ENCODE measurements at places on chromosomes 11 and 22.

DNA sequence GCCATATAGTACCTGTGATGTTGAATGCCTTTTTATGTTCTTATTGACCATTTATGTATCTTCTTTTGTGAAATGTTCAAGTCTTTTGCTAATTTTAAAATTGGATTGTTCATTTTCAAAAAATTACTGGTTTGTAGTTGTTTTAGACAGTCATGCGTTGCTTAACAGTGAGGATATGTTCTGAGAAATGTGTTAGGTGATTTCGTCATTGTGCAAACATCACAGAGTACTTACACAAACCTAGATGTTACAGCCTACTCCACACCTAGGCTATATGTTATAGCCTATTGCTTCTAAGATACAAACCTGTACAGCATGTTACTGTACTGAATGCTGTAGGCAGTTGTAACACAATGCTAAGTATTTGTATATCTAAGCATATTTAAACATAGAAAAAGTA is 32.5 kb downstream of the PDE3B start:
- no peak for DNase-seq

DNA sequence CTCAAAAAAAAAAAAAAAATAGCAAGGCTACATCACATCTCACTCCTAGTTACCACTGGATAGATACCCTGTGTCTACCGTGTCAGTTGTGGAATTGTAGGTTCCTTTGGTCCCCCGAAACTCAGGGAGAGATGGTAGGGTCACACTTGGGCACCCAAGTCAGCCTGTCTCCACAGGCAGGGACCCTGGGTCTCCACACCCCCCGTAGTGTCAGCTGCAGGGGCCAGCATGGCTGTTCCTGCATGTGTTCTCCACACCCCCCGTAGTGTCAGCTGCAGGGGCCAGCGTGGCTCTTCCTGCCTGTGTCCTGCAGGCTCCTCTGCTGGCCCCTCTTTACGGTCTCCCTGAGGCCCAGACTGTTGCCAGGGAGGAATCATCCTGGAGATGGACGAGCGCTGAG is 282.1 kb downstream of the BRD1 start:
- no peak for DNase-seq

DNA sequence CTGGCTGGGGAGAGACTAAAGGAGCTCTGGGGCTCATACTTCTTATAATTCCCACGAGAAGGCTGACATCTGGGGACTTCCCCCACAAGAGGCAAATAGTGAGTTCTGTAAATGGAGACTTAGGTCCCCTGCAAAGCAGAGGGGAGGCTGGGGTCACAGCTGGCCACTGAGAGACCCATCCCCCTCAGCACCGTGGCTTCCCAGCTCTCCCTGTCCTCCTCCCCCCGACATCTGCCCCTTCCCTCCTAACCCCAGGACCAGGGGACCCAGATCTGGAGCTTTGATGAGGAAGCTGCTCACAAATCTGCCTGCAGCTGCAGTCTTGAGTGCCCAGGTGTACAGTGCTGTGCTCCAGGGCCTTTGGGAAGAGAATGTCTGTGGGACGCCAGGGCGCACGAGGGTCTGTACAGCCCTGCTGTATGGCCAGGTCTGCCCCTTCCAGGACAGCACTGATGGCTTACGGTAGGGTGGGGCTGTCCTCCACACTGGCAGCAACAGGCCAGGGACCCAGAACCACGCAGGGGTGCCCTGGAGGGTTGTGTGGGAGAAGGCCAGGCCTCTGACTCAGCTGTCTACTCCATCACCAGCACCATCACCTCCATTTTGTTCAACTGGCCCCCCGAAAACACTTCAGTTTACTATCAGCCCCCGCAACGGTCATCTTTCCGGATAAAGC is 1.1 kb downstream of the RGL4 start:
- no peak for DNase-seq

GRCh38 chr11:129574431-129574830 is 198.8 kb downstream of the BARX2 start:
- DNase-seq = no peak

DNA sequence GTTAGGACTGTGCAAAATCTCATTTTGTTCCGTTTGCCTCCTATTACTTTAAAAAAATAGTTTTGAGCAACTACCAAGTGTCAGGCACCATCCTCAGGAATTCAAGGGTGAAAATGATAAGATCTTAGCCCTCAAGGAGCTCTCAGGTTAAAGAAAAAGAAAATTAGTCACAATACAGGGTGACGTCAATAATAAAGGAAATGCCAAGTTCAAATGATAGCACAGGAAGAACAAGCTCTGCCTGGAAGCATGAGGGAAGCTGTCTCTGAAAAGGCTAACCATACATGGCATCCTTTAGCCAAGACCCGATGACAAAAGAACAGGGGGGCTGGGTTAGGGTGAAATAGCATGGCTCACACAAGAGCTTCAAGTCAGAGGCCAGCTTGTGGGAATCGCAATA is 11.1 kb upstream of the MPZL2 start:
- no peak for DNase-seq

GRCh38 chr22:21074102-21074715 is 28.5 kb downstream of the LRRC74B start:
- no peak for DNase-seq

- peak; percentile 98 for DNase-seq
Observed at GRCh38 chr11:10540915-10541560, at the start of gene RNF141. Gene RNF141 (minus strand): TSS chr11:10541187. CDS start chr11:10534158, 7,029 bp downstream.

GRCh38 chr11:108237058-108237481 is 14.2 kb downstream of the ATM start:
- no peak for DNase-seq

- DNase-seq = peak; percentile 93
Observed at GRCh38 chr11:1694064-1694845, 2.7 kb upstream of the KRTAP5-6 start.

DNA sequence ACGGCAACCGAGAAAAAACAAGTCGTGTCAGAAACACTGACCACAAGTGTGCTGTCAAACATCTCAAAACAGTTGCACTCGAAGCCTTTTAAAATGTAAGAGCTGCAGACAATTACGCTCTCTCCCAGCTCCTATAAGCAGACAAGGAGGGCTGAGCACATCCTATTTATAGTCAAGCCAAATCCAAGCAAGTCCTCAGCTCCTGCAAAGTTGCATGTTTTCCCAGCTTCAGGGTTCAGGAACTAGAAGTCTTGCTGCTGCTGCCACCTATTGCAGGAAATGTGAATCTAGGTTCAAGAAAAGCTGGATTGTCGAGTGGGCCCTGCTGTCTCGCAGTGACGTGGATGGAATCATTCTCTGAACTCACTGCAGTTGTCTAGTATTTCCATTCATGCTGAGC is 15.5 kb downstream of the EFCAB6 start:
- no peak for DNase-seq

- no peak for DNase-seq
Observed at GRCh38 chr11:47607380-47607779, 13.2 kb upstream of the C1QTNF4 start.

DNA sequence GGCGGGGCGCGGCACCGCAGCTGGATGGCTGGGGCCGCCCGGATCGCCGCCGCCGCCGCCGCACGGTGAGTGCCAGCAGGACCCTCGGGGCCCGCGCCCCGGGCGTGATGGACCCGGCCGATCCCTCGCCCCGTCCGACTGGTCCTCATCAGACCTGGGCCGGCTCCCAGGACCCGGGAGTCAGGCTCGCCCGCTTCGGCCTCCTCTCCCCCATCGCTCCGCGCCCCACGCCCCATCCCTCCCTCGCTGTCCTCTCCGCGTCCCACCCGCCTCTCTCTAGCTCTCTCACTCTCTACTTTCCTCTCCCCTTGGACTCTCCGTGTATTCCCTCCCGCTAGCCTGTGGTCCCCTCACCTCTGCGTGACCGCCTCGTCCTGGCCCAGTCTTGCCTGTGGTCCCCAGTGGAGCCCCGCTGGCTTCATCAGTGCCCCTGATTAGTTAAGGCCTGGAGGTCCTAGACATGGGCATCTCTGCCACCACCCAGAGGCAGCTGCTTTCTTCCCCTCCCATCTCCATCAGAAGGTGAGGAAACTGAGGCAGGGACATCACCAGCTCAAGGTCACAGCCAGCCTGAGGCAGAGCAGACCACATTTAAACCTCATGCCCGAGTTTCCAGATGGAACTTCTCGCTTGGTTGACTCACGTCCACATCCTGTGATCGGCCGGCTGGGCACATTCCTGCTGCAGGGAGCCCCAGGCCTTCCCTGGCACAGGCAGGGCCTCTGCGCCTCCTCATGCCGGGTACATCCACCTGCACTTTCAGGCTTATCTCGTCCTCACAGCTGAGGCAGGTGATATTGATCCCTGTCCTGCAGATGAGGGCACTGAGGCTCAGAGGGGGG is 429 bp downstream of the SLC39A13 start:
- DNase-seq = no peak

GRCh38 chr22:39283322-39284141 is 35.9 kb downstream of the RPL3 start:
- DNase-seq = no peak

GRCh38 chr11:83355391-83355790 is 69.2 kb upstream of the CCDC90B start:
- no peak for DNase-seq

DNA sequence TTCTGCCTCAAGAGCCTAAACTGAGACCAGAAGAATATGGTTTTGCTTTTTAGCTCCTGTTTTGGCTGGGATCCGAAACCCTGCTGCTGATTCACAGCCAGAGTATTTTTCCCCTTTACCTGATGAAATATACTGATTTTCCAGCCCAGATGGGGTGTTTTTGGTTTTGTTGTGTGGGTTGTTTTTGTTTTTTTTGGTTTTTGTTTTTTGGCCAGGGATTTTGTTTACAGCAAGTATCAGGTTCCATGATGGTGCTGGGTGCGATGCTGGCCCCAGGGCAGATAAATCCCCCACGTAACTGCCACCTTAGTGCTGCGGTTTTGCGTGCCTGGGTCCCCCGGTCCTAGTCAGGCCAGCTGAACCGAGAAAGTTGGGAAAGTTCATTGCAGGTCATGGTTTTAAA is 103.7 kb downstream of the ZBTB16 start:
- no peak for DNase-seq

DNA sequence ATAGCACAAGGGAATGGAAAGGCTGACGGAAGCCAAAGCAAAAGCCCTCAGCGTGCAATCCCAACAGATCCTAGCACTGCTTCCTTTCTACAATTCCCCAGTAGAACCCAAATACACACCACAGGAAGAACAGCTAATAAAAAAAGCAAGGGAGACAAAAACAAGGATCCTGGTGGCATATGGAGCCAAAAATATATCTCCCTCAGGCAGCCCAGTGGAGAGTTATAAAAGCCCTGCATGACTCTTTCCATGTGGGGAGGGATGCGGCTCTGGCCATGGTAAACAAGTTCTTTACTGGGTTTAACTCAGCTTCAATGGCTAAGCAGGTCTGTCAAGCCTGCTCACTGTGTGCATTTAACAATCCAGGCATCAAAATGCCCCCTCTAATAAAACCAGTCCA is 88.1 kb downstream of the PIWIL4 start:
- DNase-seq = no peak

- DNase-seq = no peak
Observed at GRCh38 chr11:86625544-86625943, 46.9 kb downstream of the ME3 start.

DNA sequence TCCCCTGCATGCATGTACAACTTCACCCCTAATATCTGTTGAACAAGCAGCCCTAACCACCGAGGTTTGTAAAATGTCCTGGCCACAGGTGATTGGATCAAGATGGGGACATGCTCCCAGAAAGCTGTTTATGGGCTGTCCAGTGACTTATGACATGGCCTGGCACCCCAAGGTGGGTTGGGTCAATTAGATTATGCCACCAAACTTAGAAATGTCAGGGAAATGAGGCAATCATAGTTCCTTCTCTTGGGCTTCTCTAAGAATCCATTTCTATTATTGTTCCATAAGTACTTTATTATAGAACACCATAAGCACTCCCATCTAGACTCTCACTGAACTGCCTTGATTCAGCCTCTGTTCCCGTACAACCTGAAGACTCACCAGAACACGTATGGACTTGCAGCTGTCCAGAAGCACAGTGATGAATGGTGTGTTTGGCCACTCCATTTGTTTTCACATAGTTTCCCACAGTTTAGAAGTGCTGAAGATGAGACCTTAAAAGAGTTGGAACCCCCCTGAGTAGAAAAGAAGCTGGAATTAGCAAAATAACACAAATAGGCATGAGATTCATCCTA is 45.5 kb upstream of the OLFML1 start:
- no peak for DNase-seq

DNA sequence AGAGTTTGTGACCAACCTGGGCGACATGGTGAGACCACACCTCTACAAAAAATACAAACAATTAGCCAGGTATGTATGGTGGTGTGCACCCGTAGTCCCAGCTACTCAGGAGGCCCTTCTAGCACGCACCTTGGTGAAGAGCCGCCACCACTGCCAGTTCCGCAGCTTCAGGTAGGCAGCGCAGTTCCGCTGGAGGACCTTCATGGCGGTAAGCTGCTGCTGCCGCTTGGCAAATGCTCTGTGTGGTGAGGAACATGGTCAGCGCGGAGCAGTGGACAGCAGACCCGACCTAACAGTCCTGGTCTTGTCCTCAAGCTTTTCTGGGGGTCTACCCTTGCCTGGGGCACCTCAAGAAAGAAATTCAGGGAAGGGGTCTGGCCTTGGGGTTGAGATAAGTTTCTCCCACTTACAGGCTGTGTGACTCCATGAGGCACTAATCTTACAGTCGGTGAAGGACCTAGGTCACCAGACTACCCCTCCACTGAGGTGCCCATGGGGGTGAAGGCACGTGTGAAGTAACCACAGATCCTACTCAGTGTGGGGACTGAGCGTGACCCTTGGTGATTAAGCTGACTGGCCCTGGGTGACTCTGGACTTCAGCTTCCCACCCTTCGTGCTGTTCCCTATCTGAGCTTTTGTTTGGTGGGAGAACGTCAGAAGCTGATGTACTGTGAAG is 49.6 kb downstream of the APOL1 start:
- DNase-seq = no peak

- DNase-seq = no peak
Observed at GRCh38 chr11:95378789-95379188, 147.8 kb upstream of the SESN3 start.

GRCh38 chr11:134658481-134659225 is 246.6 kb upstream of the B3GAT1 start:
- no peak for DNase-seq

DNA sequence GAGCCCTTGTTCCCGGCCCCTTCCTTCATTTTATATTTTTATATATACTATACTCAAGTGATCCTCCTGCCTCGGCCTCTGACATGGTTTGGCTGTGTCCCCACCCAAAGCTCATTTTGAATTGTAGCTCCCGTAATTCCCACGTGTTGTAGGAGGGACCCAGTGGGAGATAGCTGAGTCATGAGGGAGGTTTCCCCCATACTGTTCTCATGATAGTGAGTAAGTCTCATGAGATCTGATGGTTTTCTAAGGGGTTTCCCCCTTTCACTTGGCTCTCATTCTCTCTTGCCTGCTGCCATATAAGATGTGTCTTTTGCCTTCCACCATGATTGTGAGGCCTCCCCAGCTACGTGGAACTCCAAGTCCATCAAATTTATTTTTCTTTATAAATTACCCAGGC is 7.2 kb upstream of the ZNF280A start:
- DNase-seq = no peak

DNA sequence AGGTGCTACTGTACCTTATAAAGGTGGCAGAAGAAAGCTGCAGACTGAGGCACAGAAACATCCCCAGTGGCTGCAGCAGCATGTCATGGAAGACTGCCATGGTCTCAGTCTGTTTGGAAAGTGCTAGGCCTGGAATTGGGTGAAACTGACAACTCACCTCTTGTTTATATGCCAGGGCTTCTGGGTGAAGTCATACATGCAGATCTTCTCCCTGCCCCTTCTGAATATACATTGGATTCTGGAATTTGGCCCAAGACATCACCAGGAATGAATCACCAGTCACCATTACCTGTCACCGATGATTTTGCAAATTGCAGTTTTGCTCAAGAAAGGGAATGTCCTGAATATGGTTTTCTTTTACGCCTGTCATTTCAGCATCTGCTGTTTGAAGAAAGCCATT is at the start of gene PLET1:
TSS of gene PLET1 (minus strand) at position 371 of the 400 bp plus-strand sequence. CDS start at position 100, 271 bp downstream.
- DNase-seq = no peak

Data from CD4-positive, alpha-beta T cell treated with Interleukin-17A for 4 hours (primary cell).